Activated naive CD4-positive, alpha-beta T cell treated with anti-CD3 and anti-CD28 coated beads, Interleukin-2, amount 50 U/mL, for 72 hours (primary cell): ENCODE measurements at places on chromosomes 11 and 22.
A peak's percentile ranks its signal among the peaks of the same experiment; 100 is the strongest.

DNA sequence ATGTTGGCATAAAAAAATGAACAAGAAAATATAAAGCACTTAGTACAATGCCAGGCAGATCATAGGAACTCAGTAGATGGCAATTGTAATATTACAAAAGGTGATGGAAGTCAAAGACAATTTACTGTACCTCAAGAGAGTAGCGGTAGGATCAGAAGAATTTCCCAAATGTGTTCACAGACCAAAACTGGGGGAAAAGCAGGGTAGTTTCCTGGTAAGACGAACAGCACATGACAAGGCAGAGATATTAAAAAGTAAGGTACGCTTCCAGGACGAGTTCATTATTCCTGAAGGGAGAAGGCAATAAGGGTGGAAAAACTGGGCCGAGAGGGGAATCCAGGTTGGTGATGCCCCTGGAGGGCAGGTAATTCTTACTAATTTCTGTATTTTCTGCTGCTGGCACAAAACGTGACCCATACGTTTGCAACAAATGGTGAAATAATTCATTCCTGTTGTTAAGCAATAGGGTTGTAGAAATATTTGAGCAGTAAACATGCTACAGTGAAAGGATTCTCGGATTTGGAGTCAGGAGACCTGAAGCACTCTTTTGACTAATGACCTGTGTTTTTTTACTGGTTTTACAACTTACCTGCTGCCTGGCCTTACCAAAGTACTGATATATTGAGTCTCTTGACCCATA lies 786 bp upstream of the ANKRD42 start:
- DNase-seq: no peak

- no peak for DNase-seq
These were observed at the start of gene C11orf68 for GRCh38 chr11:65918211-65919140. Gene C11orf68 (minus strand): TSS chr11:65919062. CDS start chr11:65919031, 31 bp downstream.

DNA sequence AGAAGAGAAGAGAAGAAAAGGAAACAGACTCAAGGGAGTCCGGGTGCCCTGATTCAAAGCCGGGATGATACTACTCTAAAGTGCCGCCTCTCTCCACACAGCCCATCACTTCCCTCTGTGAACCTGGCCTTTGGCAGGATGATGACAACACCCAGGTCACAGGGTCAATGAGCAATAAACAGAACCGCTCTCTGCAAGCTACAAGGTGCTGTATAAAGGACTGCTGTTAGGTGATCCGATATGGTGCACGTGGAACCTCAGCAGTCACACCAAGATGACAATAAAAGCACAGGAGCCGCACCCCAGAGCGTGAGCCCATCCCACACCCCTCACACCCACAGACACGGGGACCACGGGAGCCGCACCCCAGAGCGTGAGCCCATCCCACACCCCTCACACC lies 10.7 kb downstream of the TTLL1 start:
- DNase-seq: no peak

DNA sequence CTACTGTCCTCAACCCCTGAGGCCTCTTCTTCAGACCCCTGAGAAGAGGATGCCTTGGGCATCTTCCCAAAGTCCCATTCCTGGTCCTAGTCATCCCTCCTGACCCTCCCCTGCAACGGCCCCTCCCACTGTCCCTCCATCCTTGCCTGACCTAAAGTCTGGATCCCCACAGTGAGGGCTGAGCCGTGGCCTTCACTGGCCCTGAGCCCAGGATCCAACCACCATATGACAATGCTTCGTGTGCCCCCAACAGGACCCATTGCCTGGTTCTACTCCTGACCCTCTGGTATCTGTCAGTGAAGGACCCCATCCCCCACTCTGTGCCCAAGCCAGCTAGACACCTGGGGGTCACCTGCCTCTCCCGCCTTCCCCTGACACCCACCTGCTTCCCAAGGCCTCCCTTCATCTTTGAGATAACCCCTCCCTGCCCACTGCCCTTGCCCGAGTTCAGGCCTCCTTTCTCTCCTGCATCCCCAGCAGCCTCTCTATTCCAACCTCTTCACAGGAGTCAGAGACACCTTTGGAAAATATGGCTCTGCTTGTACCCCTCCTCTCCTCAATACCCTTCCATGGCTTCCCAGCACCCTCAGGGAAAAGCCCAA lies 48.0 kb downstream of the LRRC32 start:
- DNase-seq: no peak

- no peak for DNase-seq
These were observed 2.0 kb downstream of the SERPINH1 start for GRCh38 chr11:75563978-75564552.

GRCh38 chr11:64778223-64778472 lies 194 bp downstream of the SF1 start:
- no peak for DNase-seq

GRCh38 chr11:121099885-121100284 lies 1.2 kb upstream of the TECTA start:
- no peak for DNase-seq

DNA sequence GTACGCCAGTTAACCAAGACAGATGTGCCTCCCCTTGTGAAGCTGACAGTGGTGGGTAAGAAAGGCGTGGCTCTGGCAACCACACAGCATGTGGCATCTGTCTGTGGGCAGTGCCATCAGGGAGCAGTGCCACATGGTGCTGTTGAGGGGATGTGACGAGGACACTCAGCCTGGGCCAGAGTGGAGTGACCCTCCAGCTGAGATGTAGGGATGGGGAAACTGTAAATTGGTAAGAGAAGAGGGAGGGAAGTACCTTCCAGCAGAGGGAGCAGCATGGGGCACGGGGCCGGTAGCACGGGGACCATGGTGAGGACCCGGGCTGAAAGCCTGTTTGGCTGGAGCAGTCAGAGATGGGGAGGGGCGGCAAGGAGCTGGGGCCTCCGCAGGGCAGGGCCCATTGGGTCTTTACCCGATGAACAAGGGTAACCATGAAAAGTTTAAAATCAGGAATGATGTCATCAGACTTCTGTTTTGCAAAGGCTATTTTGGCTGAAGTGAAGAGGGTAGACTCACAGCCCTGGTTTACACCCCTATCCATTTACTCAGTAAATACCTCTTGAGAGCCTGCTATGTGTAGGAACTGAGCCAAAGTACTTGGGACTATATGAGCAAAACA lies 10.4 kb downstream of the TMPRSS6 start:
- DNase-seq: no peak

- no peak for DNase-seq
These were observed 5.5 kb downstream of the CACNA1I start for GRCh38 chr22:39576027-39576426.

DNA sequence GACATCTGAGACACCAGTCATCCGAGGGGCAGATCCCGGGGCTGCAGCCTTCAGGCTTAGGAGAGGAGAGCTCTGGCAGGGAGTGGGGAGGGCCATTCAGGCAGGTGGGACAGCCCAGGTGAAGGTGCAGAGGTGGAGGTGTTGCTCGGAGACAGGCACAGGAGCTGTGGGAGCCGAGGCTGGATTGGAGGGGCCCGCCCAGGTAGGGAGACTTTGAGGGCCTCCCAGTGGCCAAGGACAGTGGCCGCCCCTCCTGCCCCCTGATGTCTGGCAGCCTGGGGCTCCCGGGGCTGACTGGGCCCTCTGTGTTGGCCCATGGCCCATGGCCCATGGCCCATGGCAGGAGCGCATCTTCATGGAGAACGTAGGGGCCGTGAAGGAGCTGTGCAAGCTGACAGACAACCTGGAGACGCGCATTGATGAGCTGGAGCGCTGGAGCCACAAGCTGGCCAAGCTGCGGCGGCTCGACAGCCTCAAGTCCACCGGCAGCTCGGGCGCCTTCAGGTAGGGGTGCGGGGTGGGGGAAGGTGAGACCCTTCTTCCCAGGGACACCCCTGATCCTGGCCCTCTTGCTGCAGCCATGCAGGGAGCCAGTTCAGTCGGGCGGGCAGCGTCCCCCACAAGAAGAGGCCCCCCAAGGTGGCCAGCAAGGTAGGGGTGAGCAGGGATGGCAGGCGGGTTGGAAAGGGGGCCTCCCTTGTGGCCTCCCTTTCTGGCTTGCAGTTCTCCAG lies 13.3 kb downstream of the TMEM258 start:
- DNase-seq: no peak

DNA sequence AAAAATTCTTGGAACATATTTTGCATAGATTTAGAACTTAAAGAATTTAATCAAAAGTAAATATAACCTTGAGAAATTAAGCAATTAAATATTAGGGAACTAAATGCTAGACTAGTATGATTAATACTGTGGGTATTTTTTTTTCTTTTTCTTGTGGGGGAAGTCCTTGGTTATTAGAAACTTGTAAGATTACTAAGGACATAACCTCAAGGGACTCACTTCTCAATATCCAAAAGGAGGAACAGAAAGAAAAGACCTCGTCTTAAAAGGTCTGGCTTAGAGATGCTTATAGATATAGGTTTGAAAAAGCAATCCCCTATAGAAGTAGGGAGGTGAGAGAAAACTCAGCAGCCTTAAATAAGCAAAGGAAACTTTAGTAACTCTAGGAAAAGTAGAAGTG lies 368.5 kb downstream of the INSC start:
- no peak for DNase-seq

GRCh38 chr11:86201371-86201884 lies 43.1 kb upstream of the EED start:
- DNase-seq: no peak

DNA sequence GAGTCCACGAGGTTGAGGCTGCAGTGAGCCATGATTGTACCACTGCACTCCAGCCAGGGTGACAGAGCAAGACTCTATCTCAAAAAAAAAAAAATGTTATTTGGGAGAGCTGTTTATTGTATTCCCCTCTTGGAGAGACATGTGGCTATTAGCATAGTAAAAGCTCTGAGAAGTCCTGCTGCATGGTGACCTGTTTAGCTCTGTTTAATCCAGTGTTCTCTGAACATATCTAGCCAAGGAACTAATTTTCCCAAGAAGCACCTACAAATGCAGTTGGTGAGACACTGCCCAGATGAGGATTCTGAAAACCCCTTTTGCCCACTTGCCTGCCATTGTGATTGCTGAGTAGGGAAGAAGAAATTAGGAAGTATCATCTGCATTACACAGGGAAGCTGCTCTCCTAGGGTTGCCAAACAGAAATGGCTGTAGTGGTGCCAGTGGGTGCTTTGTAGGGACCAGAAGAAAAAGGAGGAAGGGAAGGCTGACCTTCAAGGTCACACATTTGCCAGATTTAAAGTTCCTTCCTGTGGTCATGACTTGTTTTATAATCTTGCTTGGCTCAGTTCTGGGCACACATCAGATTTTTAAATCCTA lies 15.7 kb downstream of the TIMP3 start:
- no peak for DNase-seq

DNA sequence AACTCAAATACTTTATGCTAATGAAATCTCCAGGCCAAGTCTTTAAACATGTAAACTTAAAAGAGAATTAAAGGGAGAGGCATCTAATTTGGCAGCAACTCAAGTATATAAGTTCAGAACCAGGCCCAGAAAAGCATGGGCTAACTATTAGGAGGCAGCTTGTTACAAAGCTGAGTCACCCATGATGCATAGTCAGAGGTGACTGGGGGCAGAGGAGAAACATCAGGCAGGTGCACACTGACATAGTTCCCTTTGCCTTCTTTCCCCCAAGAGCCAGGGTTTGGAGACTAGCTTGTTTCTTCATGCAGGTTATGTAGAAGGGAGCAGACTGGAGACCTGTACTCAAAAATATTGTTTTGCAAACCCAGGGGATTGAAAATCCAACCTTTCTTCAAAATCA lies 619.0 kb downstream of the SOX6 start:
- DNase-seq: no peak

DNA sequence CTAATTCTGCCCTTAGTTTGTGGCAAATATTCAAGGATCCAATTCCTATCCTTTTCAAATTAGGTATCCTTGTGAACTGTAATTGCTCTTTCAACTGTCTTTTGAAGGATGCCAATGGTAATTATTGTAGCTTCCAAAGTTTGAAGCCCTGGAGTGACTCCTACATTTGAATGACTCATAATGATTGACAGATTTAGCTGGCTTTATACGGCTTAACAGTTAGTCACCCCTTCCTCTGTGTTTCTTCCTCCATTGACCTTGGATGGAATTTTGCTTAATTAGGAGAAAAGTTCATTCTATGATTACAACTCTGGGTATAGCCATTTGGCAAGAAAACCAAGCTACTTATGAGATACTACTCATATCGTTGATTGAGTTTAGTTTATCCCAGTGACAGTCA lies 639.3 kb upstream of the KIRREL3 start:
- DNase-seq: no peak

- no peak for DNase-seq
These were observed 40.8 kb downstream of the PLEKHA7 start for GRCh38 chr11:16973338-16973964.

DNA sequence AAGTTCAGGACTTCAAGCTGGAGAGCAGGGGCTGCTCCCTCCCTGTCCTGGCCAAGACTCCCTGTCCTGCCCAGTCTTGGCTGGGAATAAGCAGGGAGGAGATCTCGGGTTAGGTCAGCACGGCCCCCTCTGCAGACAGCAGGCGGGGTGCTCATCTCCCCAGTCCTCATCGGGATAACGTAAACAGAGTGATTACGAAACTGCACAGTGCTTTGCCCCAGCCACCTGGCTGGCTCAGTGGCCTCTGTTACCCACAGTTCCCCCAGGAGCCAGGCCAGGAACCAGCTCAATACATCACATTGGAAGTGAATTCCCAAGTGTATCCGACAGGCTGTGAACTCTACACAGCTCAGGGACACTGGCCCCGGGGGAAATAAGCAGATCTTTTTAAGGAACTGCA lies 42.7 kb upstream of the KCNJ11 start:
- no peak for DNase-seq

- DNase-seq: peak; percentile 68
These were observed 1.7 kb upstream of the RTN4RL2 start for GRCh38 chr11:57458410-57459163.

GRCh38 chr22:44127356-44127755 lies 53.4 kb upstream of the PARVG start:
- no peak for DNase-seq

DNA sequence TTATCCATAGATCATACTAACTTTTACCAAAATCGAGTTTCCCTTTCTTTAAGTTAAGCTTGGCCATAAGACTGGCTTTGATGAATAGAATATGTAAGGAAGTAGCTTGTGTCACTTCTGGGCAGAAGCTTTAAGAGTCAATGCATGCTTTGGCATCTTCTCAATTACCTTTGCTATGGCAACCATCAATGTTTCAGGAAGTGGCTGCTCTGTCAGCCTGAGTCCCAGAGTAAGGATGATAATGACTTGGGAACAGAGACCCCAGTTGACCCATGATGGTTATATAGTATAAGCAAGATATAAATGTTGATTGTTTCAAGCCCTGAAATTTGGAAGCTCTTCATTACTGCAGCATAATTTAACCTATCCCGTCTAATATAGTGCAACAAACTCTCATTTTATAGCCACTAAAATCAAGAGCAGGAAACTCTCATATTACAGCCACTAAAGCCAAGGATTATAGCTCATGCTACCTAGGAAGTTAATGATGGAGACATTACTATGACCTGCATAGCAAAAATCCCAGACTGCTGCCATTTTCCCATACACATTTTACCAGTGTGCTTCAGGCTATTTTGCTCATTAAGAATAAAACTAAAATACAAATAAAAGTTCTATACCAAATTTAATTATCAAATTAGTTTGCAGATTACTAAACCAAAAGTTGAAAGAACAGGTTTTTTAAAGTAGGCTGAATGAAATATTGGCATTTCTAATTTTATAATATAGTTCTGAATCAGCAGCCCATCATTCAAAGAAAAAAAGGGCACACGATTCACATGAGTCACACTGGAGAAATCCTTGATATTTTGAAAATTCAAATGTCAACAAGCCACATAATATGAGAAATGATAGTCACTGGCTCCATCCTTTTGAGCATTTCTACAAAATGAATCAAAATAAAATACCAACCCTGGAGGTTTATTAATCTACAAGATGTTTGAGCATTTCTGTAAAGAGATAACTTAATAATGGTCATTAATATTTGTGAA lies 23.8 kb downstream of the FSHB start:
- DNase-seq: no peak
